Central memory CD4-positive, alpha-beta T cell (primary cell): ENCODE measurements at places on chromosomes 13 and 19.

DNA sequence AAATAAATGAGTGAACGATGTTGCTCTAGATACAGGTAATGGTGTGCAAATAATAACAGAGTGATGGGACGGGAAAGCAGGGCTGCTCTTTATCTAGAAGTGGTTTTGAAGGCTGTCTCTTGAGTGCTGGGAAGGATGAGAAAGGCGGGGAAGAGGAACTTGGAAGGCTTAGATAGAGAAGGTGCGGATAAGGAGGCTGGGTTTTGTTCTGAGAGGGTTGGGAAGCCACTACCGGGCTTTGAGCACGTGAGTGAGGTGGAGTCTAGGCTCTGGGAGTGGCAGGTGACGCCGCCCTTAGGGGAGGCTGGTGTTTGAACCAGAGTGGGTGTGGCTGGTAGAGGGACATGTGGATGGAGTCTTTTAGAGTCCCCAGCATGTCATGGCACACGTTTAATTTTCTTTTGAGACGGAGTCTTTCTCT, 811 bp downstream of the ARMC6 start:
- DNase-seq: peak; percentile 63

- no peak for DNase-seq
These were observed 19.6 kb upstream of the RAP2A start for GRCh38 chr13:97414392-97414791.

- no peak for DNase-seq
These were observed 33.7 kb upstream of the VSTM2B start for GRCh38 chr19:29491995-29492577.

DNA sequence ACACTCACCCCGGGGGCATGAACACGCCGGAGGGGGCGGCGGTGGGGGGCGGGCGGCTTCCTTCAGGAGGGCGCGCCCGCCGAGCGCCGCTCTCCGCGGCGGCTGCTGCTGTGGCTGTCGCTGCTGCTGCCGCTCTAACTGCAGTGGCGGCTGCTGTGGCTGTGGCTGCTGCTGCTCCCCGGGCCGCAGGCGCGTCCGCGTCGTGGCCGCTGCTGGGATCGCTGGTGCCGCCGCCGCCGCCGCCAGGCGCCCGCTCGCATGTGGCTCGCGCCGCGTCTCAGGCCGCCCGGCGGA, at the start of gene BBC3:
Gene BBC3 (minus strand): TSS at position 279 of the 294 bp plus-strand sequence. CDS start 2,768 bp downstream, outside the sequence.
- no peak for DNase-seq

DNA sequence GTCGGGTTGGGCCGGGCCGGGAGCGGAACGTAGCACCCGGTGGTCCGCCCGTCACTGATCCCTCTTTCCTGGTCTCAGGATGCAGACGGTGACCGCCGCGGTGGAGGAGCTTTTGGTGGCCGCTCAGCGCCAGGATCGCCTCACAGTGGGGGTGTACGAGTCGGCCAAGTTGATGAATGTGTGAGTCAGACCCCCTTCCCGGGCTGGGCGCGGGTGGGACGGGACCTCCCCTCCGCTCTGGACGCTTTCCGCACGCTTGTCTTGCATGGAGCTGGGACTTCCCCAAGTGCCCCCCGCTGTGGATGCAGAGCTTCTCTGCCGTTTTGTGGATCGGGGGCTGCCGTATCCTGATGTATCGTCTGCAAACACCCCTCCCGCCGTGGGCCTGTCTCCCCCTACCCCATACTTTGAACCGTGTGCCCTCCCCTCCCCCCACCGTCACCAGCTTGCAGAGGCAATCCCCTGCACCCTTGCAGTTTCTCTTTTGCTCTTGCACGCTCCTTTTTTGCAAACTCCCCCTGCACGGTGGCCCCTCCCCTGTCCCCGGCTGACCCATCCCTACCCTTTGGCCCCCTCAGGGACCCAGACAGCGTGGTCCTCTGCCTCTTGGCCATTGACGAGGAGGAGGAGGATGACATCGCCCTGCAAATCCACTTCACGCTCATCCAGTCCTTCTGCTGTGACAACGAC, 669 bp downstream of the GADD45B start:
- peak; percentile 62 for DNase-seq

GRCh38 chr13:64662887-64663593, 2567.1 kb downstream of the PCDH9 start:
- no peak for DNase-seq
